ENCODE measurements at places on chromosomes 4 and X. TPM values are rescaled to one million over a fixed set of nuclear protein-coding genes. Genes with fewer than 3 reads are reported as not detected.
A peak's percentile ranks its signal among the peaks of the same experiment; 100 is the strongest.

- no peak for DNase-seq
Measured at GRCh38 chrX:13043138-13043537, 1.3 kb downstream of the FAM9C start.

GRCh38 chr4:1809754-1810502, 16.8 kb downstream of the FGFR3 start:
- peak; percentile 67 for DNase-seq

GRCh38 chr4:84258905-84259830, 239.9 kb downstream of the NKX6-1 start:
- DNase-seq = no peak

DNA sequence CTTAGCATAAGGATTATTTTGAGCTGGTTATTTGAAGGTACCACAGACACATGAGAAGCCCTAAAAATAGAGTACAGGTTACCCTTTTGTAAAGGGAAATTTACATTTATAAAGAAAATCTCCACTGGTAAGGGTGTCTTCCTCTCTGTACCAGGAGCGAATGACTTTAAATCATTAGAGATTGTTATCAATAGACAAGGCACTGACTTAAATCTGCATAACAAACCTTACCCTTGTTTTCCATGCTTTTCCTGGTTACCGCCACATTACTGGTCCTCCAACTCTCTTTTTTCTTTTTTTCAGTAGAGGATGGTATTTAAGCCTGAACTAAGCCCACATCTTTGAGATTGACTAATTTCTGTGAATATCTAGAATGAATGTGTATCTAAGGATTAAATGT, 129.8 kb downstream of the SLC7A11 start:
- DNase-seq = no peak

DNA sequence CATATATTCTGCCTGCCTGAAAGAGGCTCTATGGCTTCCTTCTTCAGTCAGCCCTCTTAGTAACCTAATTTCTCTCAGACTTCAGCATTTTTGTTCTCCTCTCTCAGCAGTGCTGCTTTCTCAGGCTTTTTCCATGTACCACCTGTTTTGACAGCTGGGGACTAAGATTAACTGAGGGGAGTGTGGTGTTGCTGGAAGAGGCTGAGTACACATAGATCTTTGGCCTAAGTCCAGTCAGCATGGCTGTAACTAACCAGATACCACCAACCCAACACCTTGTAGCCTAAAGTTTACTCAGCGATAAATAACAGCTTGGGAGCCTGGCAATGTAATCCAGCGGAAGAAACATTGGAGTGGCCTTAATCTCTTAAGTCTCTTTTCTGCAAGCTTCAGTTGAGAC, 85.5 kb downstream of the RTL3 start:
- DNase-seq = no peak

DNA sequence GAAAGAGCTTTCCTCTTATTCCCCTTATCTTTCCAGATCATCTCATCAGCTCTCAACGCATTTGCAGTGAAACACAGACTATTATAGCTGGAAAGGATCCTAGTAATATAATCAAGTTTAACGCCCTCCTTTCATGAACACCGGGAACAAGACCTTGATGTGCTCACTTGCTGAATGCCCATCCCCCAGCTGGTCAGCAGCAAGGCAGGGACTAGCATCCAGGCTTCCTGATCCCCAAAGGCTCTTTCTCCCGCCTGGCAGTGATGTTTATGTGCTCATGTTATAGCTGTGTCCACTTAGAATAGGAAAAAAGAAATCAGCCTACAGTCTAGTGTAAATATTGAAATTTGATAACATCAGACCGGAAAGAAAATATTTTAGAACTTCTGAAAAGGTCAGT, 24.6 kb downstream of the GPC4 start:
- DNase-seq = no peak

GRCh38 chrX:131752493-131753198, 208.8 kb downstream of the OR13H1 start:
- DNase-seq = no peak

- DNase-seq = no peak
Measured at GRCh38 chrX:55480390-55481062, 9.1 kb downstream of the USP51 start.

DNA sequence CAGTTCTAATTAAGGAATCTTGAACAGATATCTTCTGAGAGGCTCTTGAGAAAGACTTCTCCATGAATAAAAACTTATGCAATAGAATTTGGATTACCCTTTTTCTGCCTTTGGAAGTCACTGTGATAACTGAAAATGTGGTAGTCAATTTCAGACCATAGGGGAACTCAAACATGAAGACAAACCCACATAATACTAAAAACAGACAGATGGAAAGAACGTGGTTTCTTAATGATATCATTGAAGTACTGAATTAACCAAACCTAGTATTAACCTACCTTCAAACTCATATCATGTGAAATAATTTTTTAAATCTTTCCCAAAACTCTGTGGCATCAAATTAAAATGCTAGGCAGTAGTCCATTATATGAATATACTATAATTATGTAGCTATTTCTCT, 153.5 kb downstream of the CAMK2D start:
- no peak for DNase-seq

- no peak for DNase-seq
Measured at GRCh38 chr4:2363951-2364653, 54.3 kb downstream of the ZFYVE28 start.

DNA sequence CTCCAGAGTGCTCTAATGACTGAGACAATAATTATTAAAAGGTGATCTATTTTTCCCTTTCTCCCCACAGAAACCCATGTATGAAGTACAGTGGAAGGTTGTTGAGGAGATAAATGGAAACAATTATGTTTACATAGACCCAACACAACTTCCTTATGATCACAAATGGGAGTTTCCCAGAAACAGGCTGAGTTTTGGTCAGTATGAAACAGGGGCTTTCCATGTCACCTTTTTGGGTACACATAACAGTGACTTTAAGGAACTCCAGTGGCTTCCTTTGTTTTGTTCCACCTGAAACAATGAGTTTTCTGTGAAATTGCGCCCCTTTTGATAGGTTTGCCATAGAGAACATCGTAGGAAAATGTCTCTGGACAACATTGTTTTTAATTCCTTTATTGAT, 69.6 kb downstream of the KIT start:
- no peak for DNase-seq

DNA sequence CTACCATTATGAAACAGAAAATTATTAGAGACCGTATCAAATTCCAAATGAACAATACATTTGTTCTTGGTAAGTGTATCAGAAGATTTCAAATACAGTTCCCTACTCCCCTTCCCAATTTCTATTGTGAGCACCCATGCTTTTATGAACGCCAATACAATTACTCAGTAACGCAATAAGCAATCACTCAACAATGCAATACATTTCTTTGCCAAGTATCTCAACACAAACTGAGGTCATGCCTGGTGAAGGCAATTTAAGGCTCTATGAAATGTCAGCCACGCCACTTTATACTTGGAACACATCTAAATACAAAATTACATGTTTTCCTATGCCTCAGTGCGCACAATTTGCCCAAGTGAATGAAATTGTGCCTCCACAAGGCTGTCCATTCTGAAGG, 712 bp downstream of the PNPLA4 start:
- no peak for DNase-seq

DNA sequence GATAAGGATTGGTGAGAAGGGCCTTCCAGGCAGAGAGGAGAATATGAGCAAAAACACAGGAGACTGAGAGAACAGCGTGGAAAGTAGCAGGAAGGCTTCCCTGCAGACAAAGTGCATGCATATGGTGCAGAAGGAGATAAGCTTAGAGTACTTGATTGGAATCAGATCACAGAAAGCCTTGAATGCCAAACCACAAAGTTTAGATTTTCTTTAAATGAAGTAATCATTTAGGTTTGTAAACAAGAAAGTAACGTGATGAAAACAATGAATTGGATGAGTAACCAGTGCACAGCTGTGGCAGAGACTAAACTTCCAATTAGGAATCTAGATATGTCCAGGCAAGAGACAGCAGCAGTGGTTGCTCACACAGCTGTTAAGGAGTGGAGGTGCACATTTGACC, 83.8 kb upstream of the C1QTNF7 start:
- no peak for DNase-seq

GRCh38 chr4:629915-630641, 4.7 kb downstream of the PDE6B start:
- DNase-seq = no peak

GRCh38 chr4:175443547-175443946, 368.5 kb downstream of the GPM6A start:
- DNase-seq = no peak

DNA sequence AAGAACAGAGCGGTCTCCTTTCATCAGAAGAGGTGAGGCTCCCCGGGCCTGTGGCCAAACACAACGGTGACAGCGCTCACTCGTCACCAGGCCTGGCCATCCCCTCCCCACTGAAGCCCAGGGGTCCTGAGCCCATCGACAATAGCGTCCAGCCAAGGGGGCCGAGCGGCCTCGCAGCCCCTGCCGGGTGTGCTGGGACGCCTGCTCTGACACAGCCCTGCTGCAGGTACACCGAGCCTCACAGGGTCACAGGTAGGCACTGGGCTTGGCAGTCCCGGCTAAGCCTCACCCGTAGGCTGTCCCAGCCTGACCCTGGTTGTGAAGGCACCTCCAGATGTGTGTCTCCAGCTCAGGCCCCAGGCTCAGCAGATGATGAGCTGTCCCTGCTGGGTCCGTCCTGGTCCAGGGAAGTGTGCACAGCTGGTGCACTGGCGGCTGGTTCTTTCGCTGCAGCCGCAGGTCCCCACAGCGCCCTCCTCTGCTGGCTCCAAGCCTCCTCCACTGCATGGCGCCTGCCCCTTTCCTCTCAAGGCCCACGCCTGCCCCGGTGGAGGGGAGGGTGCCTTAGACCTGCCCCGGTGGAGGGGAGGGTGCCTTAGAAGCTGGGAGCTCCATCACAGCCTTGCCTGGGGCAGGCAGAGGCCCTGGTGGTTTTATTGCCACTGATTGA, 21.5 kb downstream of the UVSSA start:
- DNase-seq = no peak

DNA sequence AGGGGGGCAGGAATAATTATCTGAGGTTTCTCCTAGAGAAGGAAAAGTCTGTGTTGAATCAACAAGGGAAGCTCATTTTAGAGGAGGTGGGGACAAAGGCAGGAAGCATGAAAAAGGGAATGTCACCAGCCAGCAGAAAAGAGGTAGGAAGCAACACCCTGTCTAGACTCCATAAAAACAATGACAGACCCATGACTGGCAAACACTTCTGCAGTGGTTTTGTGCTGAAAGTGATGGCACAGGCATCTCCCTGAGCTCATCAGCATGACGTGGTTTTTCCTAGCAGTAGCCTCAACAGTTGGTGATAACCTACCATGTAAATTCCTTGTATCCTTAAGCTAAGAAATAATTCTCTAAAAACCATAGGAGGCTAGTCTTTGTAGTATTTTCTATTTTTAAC, 110.7 kb upstream of the GALNT7 start:
- no peak for DNase-seq

DNA sequence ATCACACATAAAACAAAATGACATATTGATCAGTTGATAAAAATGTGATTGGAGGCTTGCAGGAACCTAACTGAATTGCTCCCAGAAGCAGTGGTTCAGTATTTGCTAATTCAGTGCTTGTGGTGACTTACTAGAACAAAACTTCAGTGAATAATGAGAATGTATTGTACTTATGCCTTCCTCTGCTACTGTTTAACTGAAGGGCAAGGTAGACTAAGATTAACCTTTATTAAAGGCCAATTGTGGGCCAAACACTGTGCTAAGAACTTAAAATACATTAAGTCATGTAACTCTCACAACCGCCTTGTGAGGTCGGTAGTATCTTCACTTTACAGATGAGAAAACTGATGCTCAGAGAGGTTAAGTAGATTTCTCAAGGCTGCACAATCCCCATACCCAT, 14.9 kb downstream of the IGFBP7 start:
- DNase-seq = no peak

DNA sequence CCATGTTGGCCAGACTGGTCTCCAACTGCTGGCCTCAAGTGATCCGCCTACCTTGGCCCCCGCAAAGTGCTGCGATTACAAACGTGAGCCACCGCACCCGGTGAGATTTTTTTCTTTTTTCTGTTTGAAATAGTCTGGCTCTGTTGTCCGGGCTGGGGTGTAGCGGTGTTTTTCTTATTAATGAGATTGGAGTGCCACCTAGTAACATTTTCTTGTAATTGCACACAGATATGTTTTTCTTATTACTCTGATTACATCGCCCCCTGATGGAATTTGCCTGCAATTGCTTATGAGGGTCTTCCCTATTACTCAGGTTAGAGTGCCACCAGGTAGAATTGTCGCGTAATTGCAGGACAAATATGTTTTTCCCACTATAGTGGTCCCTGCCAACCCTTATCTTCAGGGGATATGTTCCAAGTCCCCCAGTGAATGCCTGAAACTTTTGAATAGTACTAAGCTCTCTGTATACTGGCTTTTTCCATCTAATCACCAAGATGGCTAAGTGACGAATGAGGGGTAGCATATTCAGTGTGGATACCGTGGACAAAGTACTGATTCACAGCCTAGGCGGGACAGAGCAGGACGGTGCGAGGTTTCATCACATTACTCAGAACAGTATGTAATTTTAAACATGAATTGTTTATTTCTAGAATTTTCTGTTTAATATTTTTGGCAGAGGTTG, 8.6 kb upstream of the PDHA1 start:
- DNase-seq = no peak

- no peak for DNase-seq
Measured at GRCh38 chr4:172843192-172843591, 325.4 kb upstream of the GALNT7 start.

DNA sequence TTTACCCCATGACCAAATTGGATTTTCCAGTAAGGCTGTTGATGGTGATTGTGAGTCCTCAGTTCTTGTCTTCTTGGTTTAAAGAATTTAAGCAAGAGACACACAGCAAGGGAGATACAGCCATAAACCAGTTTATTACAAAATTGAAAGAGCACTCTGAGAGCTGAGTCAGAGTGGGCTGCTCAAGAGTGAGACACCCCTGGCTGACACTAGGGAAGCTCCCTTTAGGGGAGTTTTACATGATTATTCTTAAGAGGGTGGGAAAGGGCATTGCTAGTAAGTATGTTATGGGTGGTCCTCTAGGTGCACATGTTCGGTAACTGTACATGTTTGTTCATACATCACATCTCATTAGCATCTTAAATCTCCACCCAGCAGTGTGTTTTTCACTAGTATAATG, 18.8 kb upstream of the ZNF81 start:
- DNase-seq = no peak

- no peak for DNase-seq
Measured at GRCh38 chr4:122612540-122612939, 8.3 kb downstream of the IL21 start.

- no peak for DNase-seq
Measured at GRCh38 chr4:25970691-25971432, 56.8 kb downstream of the SMIM20 start.

Gene LINC00632
- total RNA-seq = 4.7 TPM

Gene CDKL5
- total RNA-seq = 3.6 TPM

Gene TMSB15A
- not detected for total RNA-seq

Gene TLR1
- 16.6 TPM for total RNA-seq

Gene MAGEA10
- not detected for total RNA-seq

Measured in T-helper 17 cell (primary cell).